ENCODE measurements at places on chromosomes 3 and 15.

GRCh38 chr3:63642488-63642887 is 10.0 kb upstream of the SNTN start:
- DNase-seq, result no peak

GRCh38 chr3:72308641-72309040 is 523.7 kb upstream of the PROK2 start:
- no peak for DNase-seq

- no peak for DNase-seq
Measured at GRCh38 chr3:65908588-65908987, 130.1 kb downstream of the MAGI1 start.

DNA sequence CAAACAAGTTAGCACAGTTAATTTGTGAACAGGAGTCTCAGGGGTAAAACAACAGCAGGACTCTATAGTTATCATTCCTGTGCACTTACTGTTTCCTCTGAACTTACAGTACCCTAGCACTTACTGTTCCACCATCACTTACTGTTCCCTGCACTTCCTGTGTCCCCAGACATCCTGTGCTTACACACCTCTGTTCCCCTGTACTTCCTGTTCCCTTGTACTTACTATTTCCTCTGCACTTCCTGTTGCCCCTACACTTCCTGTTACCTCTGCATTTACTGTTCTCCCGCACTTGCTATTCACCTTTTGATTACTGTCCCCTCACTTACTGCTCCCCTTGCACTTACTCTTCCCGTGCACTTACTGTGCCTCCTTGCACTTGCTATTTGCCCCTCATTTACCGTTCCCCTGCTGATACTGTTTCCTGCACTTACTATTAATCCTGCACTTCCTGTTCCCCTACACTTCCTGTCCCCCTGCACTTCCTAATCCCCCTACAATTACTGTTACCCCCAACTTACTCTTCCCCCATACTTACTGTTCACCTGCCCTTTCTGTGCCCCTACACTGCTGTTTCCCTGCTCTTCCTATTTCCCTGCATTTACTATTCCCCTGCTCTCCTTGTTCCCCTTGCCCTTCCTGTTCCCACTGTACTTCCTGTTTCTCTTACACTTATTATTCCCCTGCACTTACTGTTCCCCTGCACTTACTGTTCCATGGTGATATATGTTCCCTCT is 30.3 kb downstream of the TPRA1 start:
- no peak for DNase-seq

DNA sequence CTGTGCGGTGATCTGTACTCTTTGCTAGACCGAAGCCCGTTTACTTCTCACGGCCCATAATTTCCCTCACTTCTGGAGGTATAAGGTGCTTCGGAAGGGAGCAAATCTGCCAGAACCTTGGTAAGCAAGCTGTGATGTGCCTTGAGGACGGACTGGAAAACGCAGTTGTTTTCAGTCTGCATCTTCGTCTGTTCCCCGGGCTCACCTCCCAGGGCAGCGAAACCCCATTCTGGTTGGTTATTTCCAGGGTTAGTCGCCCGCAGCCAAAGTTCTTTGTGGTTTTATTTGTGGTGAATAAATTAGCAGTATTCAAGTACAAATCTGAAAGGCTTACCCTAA is 401 bp downstream of the RAMAC start:
- peak; percentile 36 for DNase-seq

DNA sequence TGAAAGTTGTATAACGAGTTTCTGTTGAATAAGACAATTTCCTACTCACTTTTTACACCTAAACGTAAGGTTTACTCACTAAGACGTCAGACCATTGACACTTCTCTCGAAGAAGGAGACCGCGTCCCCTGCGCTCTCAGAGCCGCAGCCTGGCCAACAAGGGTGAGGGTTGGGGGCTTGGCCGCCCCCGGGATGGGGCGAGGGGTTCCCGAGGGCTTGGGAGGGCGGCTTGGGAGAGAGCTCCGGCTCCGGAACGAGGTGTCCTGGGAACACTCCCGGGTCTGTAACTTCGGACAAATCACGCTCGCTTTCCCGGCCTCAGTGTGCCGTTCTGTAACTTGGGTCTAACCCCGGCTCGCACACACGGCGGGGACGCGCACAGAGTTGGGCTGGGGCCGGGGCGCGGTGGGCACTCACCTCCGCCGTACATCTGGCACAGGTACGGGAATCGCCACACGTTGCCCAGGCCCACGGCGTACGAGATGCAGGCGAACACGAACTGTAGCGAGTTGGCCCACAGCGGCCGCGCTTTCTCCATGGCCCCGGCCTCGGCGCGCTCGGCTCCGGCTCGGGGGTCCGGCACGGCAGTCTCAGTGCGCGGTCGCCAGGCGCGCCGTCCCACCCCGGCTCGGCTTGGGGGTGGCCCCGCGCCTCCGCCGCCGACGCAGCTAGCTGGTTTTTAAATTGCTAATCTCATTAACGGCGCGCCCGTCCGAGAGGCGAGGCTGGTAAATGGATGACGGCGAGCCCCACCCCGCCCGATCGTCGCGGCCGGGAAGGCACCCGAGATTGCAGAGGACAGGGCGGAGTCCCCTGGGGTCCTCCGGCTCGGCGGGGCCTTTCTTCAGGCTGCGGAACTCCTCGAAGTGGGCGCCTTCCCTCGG is at the start of gene SLC6A20:
Gene SLC6A20 (minus strand): TSS at position 655 of the 884 bp plus-strand sequence. CDS start 117 bp downstream, at position 538.
- no peak for DNase-seq

GRCh38 chr3:197520311-197521276 is 35.2 kb downstream of the BDH1 start:
- DNase-seq, result no peak

DNA sequence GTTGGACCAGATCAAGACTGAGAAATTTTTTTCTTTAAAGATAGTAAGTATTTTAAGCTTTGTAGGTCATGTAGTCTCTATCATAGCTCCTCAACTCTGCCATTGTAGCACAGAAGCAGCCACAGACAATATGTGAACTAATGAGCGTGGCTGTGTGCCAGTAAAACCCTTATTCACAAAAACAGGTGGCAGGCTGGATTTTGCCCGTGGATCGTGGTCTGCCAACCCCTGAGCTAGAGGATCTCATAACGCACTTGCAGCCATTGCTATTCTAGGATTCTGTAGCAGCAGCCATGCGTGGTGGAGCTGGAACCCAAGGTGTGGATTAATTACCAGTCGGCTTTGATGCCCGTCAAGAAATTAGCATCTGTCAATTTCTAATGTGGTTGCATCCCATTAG is 68.7 kb upstream of the PLXNA1 start:
- no peak for DNase-seq

DNA sequence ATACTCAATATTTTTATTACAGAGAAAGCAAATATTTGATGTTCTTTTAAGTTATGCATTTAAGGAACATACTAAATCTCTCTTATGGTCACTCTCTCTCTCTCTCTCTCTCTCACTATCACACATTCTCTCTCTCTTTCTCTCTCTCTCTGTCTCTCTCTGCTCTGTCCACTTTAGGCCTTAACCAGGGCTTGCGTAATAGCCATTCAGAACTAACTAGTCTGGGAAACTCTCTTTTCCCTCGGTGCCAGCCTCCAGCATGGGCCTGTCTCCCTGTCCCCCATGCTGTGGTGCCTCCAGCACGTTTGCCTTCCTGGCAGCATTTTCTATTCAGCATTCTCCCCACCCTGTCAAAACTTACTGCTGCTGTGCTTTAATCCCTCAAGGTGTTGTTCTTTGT is 389.7 kb downstream of the ROBO1 start:
- DNase-seq, result no peak

- DNase-seq, result no peak
Measured at GRCh38 chr3:195139876-195140240, 131.1 kb downstream of the XXYLT1 start.

GRCh38 chr3:57409471-57409870 is 117.0 kb upstream of the ASB14 start:
- DNase-seq, result no peak

- DNase-seq, result peak; percentile 86
Measured at GRCh38 chr3:84965141-84965540, 6.4 kb downstream of the CADM2 start.

- DNase-seq, result no peak
Measured at GRCh38 chr15:58951388-58952007, 18.0 kb upstream of the SLTM start.

GRCh38 chr15:97545799-97546198 is 414.7 kb upstream of the ARRDC4 start:
- DNase-seq, result no peak

GRCh38 chr15:60708684-60709083 is 229.7 kb upstream of the ICE2 start:
- no peak for DNase-seq

- no peak for DNase-seq
Measured at GRCh38 chr15:60729850-60730458, 251.0 kb upstream of the ICE2 start.

- no peak for DNase-seq
Measured at GRCh38 chr15:80709542-80709941, 14.4 kb downstream of the ABHD17C start.

DNA sequence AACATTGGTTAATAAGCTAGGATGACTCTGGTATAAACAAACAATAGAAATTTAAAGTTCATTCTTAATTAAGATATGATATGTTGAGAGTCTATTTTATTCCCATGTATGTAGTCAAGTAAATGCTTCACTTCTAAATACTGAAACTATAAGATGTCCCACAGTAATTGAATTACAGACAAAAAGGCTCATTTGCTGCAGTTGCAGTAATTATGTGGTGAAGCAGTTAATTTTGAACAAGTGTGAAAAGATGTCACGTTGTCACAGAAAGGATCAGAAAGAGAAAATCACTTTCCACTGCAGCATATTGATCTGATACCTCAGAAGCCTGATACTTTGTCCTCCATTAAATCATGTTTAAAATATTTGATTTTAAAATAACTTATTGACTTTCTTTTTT is 159.8 kb downstream of the BBX start:
- no peak for DNase-seq

DNA sequence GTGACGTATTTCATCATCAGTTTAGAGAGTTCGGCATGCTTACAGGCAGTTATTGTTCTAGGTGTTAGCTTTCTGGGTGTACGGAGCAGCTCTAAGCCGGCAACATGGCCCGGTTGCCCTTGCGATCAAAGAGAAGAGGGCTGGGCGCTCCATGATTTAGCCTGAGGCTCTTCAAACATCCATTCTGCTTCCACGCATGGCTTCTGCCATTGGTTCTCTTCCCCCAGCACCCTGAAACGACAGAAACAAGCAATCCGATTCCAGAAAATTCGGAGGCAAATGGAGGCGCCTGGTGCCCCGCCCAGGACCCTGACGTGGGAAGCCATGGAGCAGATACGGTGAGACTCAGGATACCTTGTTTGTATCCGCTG is 574 bp downstream of the NGRN start:
- DNase-seq, result peak; percentile 63
